NCI-H187 (cell line): ENCODE measurements at places on chromosomes 2 and 18.

- DNase-seq, result no peak
Observed at GRCh38 chr2:230000118-230000841, 68.4 kb downstream of the SLC16A14 start.

DNA sequence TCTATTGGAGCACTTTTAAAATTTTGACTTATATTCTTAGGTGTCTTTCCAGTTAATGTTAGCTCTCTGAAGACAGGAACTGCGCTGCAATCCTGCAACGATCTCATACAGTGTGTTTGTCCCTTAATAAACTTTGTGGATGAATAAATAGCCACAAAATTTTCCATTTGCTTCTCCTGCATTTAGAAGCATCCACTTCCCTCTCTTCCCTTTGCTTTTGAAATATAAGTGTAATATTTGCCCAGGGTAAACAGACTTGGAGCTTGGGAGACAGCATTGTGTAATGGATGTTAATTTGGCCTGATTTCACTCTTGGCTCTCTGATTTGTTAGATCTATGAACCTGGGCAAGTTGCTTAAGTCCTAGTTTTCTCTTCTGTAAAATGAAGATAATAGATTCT, 58.2 kb upstream of the CD28 start:
- DNase-seq, result no peak

GRCh38 chr2:237806334-237806733, 7.8 kb downstream of the RBM44 start:
- DNase-seq, result no peak

GRCh38 chr2:110101901-110102803, 13.5 kb downstream of the MALL start:
- no peak for DNase-seq

- no peak for DNase-seq
Observed at GRCh38 chr2:237361194-237362004, 52.6 kb downstream of the COL6A3 start.

DNA sequence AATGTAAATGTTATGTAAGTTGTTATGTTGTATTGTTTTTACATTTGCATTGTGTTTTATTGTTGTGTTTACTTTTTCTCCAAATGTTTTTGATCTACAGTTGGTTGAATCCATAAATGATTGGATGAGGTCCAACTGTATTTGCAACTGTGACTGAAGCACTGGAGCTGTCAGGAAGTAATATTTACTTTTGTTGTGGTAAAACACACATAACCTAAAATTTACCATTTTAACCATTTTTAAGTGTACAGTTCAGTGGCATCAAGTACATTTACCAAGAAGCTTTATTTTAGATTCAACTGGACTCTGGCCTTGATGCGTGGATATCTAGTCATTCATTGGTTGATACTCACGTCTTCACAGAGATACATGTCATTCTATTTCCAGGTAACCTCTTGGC, 181.8 kb downstream of the THADA start:
- no peak for DNase-seq

GRCh38 chr2:31197166-31197565, 20.1 kb downstream of the CAPN14 start:
- DNase-seq, result no peak

GRCh38 chr2:153230977-153231376, 247.6 kb downstream of the RPRM start:
- peak; percentile 0 for DNase-seq

GRCh38 chr18:44897816-44898215, 217.1 kb downstream of the SETBP1 start:
- no peak for DNase-seq

DNA sequence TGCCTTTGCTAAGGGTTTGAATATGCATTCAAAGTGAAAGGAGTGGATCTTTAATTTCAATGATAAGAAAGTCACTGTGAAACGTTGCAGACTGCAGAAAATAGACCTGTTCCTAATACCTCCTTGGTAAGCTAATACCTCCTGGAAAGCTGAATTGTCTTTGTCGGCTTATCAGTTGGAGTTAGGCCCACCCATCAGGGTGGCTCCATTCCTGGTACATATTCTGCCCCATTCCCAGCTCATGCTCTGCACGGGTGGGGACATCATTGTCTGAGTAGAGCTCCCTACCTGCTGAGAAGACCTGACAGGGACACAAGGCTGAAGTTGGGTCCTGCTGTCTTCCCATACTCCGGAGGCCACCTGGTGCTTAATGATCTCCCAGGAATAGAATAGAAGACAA, 203.3 kb downstream of the EN1 start:
- no peak for DNase-seq

- no peak for DNase-seq
Observed at GRCh38 chr2:195533771-195534642, 123.0 kb upstream of the SLC39A10 start.

GRCh38 chr2:228649447-228649846, 468.0 kb upstream of the SPHKAP start:
- DNase-seq, result no peak

- no peak for DNase-seq
Observed at GRCh38 chr2:9124231-9124741, 82.3 kb upstream of the ASAP2 start.

GRCh38 chr2:165535471-165535870, 66.0 kb downstream of the CSRNP3 start:
- no peak for DNase-seq

- DNase-seq, result no peak
Observed at GRCh38 chr2:105502625-105503334, 103.9 kb upstream of the FHL2 start.

DNA sequence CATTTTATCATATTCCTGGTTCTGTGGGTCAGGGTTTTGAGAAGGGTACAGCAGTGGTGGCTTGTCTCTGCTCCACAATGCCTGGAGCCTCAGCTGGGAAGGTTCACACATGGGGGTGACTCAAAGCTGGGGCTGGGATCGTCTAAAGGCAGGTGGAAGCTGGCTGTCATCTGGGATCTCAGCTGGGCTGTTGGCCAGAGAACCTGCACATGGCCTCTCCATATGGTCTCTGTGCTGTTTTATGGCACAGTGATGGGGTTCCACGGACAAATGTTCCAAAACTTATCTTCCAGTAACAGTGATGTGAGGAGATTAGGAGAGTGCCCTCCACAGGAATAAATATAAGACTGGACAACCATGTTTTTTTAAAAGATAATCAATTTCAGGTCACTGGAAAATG, 191.4 kb downstream of the SS18 start:
- no peak for DNase-seq

- DNase-seq, result no peak
Observed at GRCh38 chr18:35118641-35119040, 77.4 kb downstream of the MAPRE2 start.

- no peak for DNase-seq
Observed at GRCh38 chr2:128452536-128453530, 134.2 kb upstream of the HS6ST1 start.

DNA sequence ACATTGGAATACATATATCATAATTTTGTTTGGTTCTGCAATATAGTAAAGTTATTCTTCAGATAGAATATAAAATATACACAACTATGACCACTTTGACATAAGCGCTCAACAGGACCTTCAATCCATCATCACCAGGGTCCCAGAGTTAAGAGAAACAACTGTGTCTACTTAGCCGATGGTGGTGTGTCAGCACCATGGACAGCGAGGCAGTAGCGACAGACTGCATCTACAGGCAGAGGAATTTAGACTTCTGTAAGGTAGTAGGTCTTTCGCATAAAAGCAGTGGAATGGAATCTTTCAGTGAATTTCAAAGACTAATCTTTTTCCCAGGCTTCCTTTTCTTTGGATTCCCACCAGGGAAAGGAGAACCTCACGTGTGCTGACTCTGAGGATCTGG, 20.5 kb upstream of the LRPPRC start:
- no peak for DNase-seq

DNA sequence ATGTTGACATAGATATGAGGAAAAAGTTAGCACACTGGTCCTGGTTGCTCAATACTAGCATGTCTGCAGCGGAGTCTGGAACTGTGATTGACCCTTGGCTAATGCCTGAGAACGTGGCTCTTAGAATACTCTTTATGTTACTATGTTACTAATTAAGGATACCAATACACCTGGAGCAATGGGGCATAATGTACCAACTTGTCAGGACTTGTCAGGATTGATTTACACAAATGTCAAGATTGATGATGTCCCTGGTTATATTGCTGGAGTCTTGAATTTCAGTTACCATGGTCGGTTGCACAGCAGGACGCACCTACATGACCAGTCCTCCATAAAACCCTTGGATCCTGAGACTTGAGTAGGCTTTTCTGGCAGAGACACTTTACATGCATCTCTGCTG, 810.9 kb downstream of the CPS1 start:
- DNase-seq, result no peak
